Cerebellum (tissue), 4 donors: ENCODE measurements at places on chromosomes 6 and 20. TPM values are rescaled to one million over a fixed set of nuclear protein-coding genes. Genes with fewer than 3 reads are reported as not detected.
A peak's percentile ranks its signal among the peaks of the same experiment; 100 is the strongest.

GRCh38 chr6:148342350-148343046 lies at the start of gene SASH1:
Gene SASH1, plus strand, starts transcription at chr6:148342838. Its CDS starts 230 bp downstream, at chr6:148343068.
- DNase-seq, result peak; percentile 13

DNA sequence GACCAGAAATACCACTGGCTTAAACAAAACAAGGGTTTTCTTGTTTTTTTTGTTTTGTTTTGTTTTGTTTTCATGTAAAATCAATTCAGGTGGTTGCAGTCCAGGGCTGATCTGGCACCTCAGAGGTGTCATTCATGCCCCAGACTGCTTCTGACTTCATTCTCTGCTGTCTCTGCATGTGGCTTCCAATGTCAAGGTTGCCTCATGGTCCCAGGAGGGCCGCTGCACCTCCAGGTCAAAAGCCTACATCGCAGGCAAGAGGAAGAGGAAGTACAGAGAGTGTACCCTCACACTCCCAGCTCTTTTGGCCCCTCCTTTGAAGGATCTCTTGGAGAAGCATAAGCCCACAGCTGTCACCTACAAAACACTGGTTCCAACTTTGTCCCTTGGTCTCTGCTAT lies 1.4 kb upstream of the BTN3A1 start:
- DNase-seq, result no peak

DNA sequence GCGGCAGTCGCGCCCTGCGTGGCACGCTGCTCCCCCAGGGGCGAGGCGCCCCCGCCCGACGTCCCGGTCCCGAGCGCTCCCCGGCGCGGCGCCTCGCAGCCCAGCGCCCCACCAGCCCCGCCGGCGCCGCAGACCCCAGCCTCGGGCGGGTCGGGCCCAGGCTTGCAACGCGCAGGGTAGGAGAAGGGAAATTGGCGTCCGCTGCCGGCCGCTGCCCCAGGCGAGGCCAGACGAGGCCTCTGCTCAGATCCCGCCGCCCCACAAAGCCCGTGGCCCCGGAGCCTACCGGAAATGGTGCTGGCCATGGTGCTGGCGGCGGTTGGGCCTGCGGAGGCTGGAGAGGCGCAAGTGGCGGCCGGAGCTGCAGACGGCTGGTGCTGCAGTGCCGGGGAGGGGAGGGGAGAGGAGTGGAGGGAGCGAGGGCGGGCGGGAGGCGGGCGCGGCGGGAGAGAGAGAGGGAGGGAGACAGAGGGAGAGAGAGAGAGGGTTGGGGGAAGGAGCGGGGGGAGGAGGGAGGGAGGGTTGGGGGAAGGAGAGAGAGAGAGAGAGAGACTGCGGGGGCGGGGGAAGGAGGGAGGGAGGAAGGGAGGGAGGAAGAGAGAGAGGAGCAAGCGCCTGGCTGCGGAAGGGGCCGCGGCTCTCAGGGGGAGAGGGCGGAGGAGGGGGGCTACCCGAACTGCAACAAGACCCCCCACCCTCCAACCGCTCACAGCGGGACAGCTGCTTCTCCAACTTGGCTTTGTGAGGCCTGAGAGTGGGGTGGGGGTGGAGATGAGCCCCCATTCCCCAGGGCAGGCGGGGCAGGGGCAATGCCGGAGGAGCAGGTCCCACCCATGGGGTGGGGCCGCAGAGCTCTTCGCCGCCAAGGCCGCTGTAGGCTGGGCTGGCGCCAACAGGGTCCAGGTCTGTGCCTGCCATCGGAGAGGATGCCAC lies at the start of gene STMN3:
Gene STMN3 (minus strand): TSS at position 384 of the 933 bp plus-strand sequence. CDS start 79 bp downstream, at position 305.
- DNase-seq, result peak; percentile 90

DNA sequence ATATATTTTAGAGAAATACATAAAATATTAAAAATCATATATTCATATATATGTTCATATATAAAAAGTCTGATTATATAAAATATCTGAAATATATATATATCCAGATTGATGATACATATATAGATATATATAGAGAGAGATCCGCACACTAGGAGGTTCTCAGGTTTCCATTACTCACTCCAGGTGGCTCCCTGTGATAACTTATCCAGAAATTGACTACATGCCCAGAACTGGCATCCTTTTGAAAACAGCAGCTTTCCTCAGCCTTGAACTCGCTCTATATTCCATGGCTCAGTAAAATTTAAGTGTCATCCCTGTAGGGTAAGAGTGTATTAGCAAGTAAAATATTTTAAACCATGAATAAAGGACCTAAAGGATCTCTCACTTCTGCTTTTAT lies 206.8 kb downstream of the TINAG start:
- DNase-seq, result no peak

DNA sequence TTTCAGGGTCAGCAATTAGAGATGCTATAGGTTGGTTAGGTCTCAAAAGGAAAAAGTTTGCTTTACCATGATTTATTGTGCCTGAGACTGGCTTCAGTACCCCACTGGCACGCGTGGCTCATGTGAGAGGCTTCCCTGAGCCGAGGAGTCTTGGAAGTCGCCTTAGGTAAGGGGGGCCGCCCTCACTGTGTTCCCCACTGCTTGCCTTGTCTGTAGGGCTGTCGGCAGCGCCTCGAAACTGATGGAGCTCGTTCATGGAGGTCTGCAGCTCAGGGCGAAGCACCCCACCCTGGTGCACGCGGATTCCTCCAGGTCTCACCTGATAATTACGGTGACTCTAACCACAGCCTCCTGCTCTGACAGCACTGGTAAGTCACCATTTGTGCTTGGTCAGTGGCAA lies 39.2 kb downstream of the FRMD1 start:
- no peak for DNase-seq

GRCh38 chr20:37249304-37249703 lies 12.3 kb downstream of the GHRH start:
- DNase-seq, result no peak

- DNase-seq, result no peak
Observed at GRCh38 chr6:53752856-53753255, 41.9 kb upstream of the LRRC1 start.

- DNase-seq, result peak; percentile 23
Observed at GRCh38 chr20:39524371-39524911, 562.3 kb downstream of the DHX35 start.

PTCRA gene
- total RNA-seq, result not detected

FAM217A gene
- total RNA-seq, result not detected

PROKR2 gene
- 0.45 TPM for total RNA-seq
